ENCODE measurements at places on chromosomes 5 and 9.

DNA sequence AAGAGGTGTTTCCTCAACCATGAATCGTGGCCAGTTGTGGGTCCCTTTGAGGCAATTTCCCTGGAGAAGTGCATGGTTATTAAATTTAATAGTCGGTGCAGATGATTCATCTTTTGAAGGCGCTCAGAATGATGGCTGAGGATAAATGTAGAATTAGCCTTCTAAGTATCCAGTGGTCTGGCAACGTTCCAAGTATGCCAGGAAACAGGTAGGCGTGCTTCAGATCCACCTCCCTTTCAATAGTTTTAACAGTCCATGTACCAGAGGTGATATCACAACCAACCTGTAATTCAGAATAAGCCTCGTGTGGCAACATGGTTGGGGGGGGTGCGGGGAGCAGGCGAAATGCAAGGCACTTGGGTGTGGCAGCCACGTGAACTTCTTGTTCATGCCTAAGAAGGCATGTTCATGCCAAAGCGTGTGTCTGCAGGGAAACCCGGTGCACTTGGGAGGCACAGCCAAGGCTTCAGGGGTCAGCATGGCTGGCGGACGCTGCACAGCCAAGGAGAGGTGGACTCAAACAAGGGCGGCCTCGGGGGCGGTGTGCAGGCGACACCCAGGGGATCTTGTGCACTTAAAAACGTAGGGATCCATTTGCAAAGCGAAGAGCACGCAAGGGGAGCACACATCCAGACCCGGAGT lies 5.2 kb upstream of the NKD2 start:
- DNase-seq, result no peak

DNA sequence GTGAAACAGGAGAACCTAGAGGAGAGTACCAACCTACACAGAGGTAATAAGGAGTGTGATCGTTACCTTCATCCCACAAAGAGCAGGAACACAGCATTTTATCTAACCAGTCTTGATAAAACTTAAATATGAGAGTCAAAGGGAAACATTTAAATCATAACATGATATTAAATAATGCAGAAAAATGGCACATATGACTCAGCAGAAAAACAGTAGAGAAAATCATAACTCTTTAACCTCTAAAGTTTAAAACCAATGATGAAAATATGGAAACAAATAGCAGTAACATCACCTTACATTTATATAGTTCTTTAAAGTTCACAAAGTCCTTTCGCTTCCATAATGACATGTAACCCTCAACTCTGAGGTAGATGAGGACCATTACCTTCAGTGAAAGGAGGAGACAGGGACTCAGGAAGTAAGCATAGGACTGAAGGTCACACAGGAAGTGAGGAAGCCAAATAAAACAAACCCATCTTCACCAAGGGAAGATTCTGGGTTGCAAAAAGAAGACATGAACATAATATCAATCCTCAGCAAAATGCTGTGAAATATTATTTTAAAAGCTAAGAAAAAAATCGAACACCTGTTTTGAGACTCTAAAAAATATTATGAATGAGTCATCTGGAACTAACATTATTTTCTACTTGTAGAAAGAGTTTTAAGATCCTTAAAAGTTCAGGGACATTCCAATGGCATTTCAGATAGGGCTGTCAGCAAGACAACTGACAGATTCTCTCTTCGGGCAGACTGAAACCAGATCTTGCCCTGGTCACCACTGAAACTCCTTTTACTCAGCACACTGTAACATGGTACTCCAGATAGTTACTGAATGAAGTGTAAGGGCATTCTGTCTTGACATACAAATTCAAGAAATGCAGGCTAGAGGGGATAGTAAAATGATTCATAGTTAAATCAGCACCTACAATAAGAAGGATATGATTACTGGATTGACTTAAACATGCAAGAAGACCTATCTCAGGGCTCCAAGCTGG lies 148.5 kb downstream of the EPB41L4A start:
- DNase-seq, result no peak

- DNase-seq, result no peak
Observed at GRCh38 chr9:124348363-124348762, 66.9 kb downstream of the PSMB7 start.

DNA sequence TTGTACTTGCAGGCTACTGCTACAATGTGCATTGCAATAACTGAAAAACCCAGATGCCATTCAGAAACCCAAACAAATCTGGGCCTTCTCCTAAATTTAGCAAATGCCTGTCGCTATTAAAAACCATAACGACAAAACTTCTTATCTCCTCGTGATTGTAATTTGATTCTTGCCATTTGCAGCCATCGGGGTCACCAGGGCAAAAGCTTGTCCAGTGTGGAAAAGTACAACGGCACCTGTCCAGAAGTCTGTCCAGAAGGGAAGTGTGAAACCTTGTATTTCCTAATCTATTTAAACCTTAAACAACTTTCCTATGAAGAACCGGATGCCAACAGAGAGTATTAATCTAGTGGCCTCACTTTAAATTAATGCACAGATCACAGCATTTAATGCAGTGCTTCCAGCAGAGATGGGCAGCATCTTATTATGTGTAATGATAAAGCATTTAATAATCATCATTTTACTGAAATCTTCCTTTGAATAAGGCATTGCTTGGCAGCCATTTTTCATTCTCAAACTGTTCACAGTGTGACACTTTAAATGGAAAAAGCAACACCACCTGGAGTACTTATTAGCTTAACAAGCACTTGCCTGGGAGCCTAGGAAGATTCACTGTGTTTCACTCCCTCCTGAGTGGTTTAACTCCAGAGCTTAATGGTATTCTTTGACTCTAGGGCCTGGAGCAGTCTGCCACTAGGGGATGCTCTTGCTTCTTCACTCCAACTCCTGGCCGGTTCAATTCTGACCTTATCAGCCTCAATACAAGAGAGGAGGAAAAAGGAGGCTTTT lies 4.9 kb upstream of the C7 start:
- DNase-seq, result no peak

DNA sequence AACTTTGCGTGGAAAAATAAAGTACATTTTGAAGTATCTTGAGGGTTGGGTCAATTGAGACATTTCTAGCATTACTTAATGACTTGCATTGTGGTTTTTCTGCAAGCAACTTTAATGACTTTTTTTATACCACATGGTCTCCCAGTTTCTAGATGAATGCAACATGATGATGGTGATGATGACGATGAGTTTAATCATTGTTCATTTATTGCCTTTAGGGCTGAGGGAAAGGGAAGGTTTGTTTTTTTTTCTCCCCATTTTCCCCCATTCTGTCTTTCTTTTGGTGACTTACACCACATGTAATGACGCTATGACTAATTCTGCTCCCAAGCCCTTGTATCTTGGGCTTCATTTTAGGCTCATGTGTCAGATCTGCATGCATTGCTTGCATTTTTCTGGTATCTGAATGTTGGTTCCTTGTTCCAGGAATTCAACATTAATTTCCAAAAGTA lies 57.7 kb upstream of the NXNL2 start:
- DNase-seq, result no peak

DNA sequence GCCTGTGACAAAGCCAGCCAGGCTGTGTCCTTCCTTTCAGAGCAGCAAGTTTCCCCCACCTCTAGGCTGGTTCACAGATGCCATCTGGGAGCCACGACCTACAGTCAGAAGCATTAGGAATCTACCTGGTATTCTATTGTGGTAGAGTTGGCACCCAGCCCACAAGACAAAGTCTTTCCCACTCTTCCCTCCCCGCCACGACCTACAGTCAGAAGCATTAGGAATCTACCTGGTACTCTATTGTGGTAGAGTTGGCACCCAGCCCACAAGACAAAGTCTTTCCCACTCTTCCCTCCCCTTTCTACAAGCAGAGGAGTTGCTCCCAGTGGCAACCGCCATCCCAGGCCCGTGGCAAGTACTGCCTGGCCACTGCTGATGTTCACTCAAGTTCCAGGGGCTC lies 157.8 kb upstream of the TNC start:
- no peak for DNase-seq
